Suprapubic skin (tissue), 4 donors: ENCODE measurements at places on chromosomes 1 and 21. TPM values are rescaled to one million over a fixed set of nuclear protein-coding genes. Genes with fewer than 3 reads are reported as not detected.
A peak's percentile ranks its signal among the peaks of the same experiment; 100 is the strongest.

GRCh38 chr1:53324728-53325297 lies 3.1 kb downstream of the LRP8 start:
- H3K4me3 ChIP-seq: no peak overlapping the region
- H3K36me3 ChIP-seq: no peaks in the 10 kb centered on the region
- no peak overlapping the region for H3K27ac ChIP-seq
- peaks cover 25% of the 10 kb centered on the region for H3K4me1 ChIP-seq
- no peaks in the 10 kb centered on the region for H3K27me3 ChIP-seq

- H3K27ac ChIP-seq: no peak overlapping the region
- H3K4me1 ChIP-seq: no peaks in the 10 kb centered on the region
- no peak for DNase-seq
- H3K36me3 ChIP-seq: no peaks in the 10 kb centered on the region
- H3K27me3 ChIP-seq: no peaks in the 10 kb centered on the region
- H3K4me3 ChIP-seq: no peak overlapping the region
These were observed 47.0 kb downstream of the SYT14 start for GRCh38 chr1:209985002-209985401.

DNA sequence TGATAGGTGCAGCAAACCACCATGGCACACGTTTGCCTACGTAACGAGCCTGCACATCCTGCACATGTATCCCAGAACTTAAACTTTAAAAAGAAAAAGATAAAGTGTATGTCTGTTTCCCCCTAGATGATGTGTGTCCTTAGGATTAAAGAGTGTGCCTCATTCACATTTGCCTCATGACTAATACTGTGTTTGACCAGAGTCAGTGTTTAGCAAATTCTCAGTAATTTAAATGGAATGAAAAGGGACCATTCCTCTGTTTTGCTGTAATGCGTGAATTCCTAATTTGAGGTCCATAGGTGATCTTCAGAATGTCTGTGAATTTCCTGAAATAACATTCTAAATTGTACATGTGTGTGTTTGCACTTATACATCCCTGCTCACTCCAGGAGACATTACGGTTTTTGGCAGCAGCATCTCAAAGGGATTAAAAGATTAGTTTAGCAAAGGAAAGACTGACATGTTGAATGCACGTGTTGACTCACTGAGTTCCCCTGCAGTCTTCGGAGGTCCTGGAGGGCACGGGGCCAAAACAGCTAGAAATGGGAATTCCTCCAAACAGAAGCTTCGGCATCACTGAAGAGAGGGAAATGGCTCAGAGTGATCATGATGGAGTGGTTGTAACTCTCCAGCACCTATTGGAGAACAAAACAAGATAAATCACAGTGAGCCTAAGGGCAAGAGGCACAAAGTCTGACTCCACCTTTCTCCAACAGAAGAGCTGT lies 19.1 kb upstream of the SLC35F3 start:
- no peaks in the 10 kb centered on the region for H3K4me1 ChIP-seq
- no peak overlapping the region for H3K27ac ChIP-seq
- no peak overlapping the region for H3K4me3 ChIP-seq
- no peaks in the 10 kb centered on the region for H3K36me3 ChIP-seq
- no peak for DNase-seq

GRCh38 chr1:196400478-196401451 lies 207.5 kb downstream of the KCNT2 start:
- peak; percentile 74 for DNase-seq
- H3K4me3 ChIP-seq: no peak overlapping the region
- H3K27ac ChIP-seq: peak overlapping the region; percentile 16
- H3K4me1 ChIP-seq: peaks cover 11% of the 10 kb centered on the region
- H3K27me3 ChIP-seq: no peaks in the 10 kb centered on the region
- no peaks in the 10 kb centered on the region for H3K36me3 ChIP-seq

- H3K4me3 ChIP-seq: no peak overlapping the region
- DNase-seq: no peak
- H3K4me1 ChIP-seq: peaks cover 3% of the 10 kb centered on the region
These were observed 15.0 kb downstream of the CITED4 start for GRCh38 chr1:40847023-40847745.

GRCh38 chr1:244341455-244342450 lies 110.0 kb downstream of the ADSS2 start:
- H3K4me3 ChIP-seq: no peak overlapping the region
- no peaks in the 10 kb centered on the region for H3K27me3 ChIP-seq
- peaks cover 8% of the 10 kb centered on the region for H3K4me1 ChIP-seq
- no peak for DNase-seq

- no peaks in the 10 kb centered on the region for H3K27me3 ChIP-seq
- no peaks in the 10 kb centered on the region for H3K36me3 ChIP-seq
- H3K4me3 ChIP-seq: no peak overlapping the region
- DNase-seq: no peak
- no peak overlapping the region for H3K27ac ChIP-seq
These were observed 106.7 kb upstream of the ADAR start for GRCh38 chr1:154714638-154715037.

- no peak overlapping the region for H3K4me3 ChIP-seq
- H3K27ac ChIP-seq: peak overlapping the region; percentile 96
- no peaks in the 10 kb centered on the region for H3K27me3 ChIP-seq
- peaks cover 74% of the 10 kb centered on the region for H3K4me1 ChIP-seq
These were observed 25.1 kb downstream of the ZBTB17 start for GRCh38 chr1:15950763-15951295.

DNA sequence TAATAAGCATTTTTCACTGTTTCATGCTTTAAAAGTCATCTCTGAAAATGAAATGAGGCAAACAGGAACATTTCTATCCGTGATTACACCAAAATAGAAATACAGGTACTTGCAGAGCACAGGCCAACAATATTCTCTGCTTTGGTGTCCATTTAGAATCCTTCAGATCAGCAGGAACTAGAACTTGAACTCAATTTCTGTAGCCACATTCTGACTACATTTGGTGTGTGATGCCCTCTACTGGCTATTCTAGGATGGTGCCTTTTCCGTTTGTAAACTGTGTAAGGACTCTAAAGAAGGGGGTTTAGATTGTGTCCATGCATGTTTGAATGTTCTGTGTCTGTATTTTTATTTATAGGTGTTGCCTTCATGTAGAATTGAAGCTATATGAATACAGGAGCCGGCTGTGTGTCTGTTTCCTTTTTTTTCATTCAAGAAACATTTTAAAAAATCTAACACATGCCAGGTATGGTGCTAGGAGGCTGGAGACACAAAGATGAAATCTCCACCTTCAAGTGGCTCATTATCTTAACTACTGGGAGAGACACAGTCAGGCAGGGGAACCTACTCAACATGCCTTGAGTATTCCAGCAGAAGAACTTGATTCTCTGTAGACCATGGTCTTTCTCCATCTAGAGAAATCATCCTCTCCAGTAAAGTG lies 7.6 kb upstream of the ZNF326 start:
- no peaks in the 10 kb centered on the region for H3K27me3 ChIP-seq
- DNase-seq: no peak
- H3K4me1 ChIP-seq: peaks cover 14% of the 10 kb centered on the region
- H3K27ac ChIP-seq: no peak overlapping the region
- H3K36me3 ChIP-seq: no peaks in the 10 kb centered on the region
- H3K4me3 ChIP-seq: no peak overlapping the region

DNA sequence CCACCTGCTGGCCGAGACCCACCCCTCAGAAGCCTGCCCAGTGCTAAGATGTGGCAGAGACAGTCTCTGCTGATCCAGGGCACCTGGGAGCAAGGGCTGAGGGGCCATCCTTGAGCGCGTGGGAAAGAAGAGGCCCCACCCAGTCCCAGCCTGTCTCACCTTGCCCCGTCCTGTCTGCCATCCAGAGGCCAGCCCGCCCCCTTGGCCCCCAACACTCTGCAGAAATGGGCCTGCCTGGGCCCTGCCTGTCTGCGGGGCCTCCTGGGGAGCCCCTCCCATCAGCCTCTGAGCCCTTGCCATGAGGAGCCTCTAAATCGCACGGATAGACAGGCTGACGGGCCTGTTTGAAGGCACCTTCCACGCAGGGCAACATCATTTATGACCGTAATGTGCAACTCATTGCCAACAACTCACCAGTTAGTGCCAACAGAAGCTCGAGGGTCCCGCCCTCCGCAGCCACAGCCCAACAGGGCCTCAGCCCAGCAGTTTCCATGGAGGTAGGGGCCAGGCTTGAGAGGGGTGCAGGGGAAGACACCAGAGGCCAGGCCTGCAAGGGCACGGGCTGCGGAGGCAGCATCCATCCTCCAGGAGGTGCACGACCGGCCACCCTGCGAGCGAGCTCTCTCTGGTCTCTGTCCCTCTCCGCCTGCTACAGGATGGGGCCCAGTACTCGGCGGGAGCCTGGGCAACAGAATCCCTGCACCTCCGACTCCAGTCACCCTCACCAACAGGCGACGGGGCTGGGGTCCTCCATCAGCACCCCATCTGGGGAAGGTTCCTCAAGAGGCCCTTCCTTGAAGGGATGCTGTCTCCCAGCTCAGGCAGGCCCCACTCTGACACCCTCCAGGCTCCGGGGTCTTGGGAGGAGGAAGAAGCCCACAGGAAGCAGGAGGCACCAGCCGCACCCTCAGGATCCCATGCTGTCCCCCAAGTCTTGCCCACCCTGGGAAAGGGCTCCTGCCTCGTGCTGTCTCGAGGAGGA lies 78.0 kb downstream of the MEGF6 start:
- no peaks in the 10 kb centered on the region for H3K36me3 ChIP-seq
- H3K27me3 ChIP-seq: no peaks in the 10 kb centered on the region
- H3K4me1 ChIP-seq: peaks cover 81% of the 10 kb centered on the region
- H3K27ac ChIP-seq: no peak overlapping the region
- DNase-seq: no peak

GRCh38 chr1:225442123-225442505 lies 14.3 kb upstream of the LBR start:
- no peak overlapping the region for H3K4me3 ChIP-seq
- H3K4me1 ChIP-seq: peaks cover 29% of the 10 kb centered on the region
- H3K27me3 ChIP-seq: no peaks in the 10 kb centered on the region
- no peaks in the 10 kb centered on the region for H3K36me3 ChIP-seq
- H3K27ac ChIP-seq: no peak overlapping the region

- no peaks in the 10 kb centered on the region for H3K4me1 ChIP-seq
- H3K27me3 ChIP-seq: no peaks in the 10 kb centered on the region
- no peak overlapping the region for H3K27ac ChIP-seq
- no peaks in the 10 kb centered on the region for H3K36me3 ChIP-seq
- no peak overlapping the region for H3K4me3 ChIP-seq
These were observed 240.5 kb downstream of the RPS6KC1 start for GRCh38 chr1:213291526-213291925.

GRCh38 chr21:45794027-45794426 lies 150.5 kb downstream of the PCBP3 start:
- no peak overlapping the region for H3K4me3 ChIP-seq
- peaks cover 3% of the 10 kb centered on the region for H3K27me3 ChIP-seq
- H3K27ac ChIP-seq: no peak overlapping the region
- no peak for DNase-seq
- H3K36me3 ChIP-seq: no peaks in the 10 kb centered on the region

KLHL17 gene
- total RNA-seq: 10.1 TPM

SMIM34 gene
- total RNA-seq: not detected

DPM3 gene
- 23.7 TPM for total RNA-seq

RNU1-3 gene
- under 0.01 TPM for total RNA-seq

SERTAD4 gene
- 18.5 TPM for total RNA-seq

MCOLN3 gene
- total RNA-seq: 2.0 TPM

PCP4L1 gene
- total RNA-seq: 4.1 TPM

S100A2 gene
- 295 TPM for total RNA-seq
